HT1080 (cell line): ENCODE measurements at places on chromosomes 2 and 18. TPM values are rescaled to one million over a fixed set of nuclear protein-coding genes. Genes with fewer than 3 reads are reported as not detected.

Gene SEMA4F
- 11.6 and 12.7 TPM in 2 replicates for total RNA-seq

Gene EHD3
- 14.1 and 17.5 TPM in 2 replicates for total RNA-seq

Gene BOLL
- not detected in 2 replicates for total RNA-seq

Gene SLC14A1
- total RNA-seq = 37.6 and 44.9 TPM in 2 replicates

Gene CAPN14
- 0.03 and 0.24 TPM in 2 replicates for total RNA-seq

Gene TNFRSF11A
- total RNA-seq = 9.8 and 13.1 TPM in 2 replicates

Gene TMEM198
- total RNA-seq = 1.8 and 2.0 TPM in 2 replicates

Gene SIGLEC15
- total RNA-seq = 7.5 and 9.1 TPM in 2 replicates

Gene PROKR1
- not detected in 2 replicates for total RNA-seq

Gene ZSWIM2
- total RNA-seq = not detected in 2 replicates

Gene CELF4
- not detected in 2 replicates for total RNA-seq

Gene EPAS1
- 21.8 and 25.8 TPM in 2 replicates for total RNA-seq

Gene AFF3
- 6.8 and 9.3 TPM in 2 replicates for total RNA-seq

Gene LONRF2
- total RNA-seq = 0.47 and 1.6 TPM in 2 replicates

Gene PLCL1
- 0.07 and 0.16 TPM in 2 replicates for total RNA-seq

Gene ANKRD30BL
- total RNA-seq = not detected in 2 replicates

Gene ZRANB3
- total RNA-seq = 7.4 and 9.0 TPM in 2 replicates

Gene WIPF1
- total RNA-seq = 10.3 and 15.6 TPM in 2 replicates

Gene EIF2AK2
- 24.5 TPM in 2 replicates for total RNA-seq

Gene WNT10A
- 0.20 TPM in 1 of 2 replicates, not detected in the other for total RNA-seq

Gene RNF125
- total RNA-seq = 2.1 and 2.3 TPM in 2 replicates

Gene OSBPL6
- total RNA-seq = 8.7 and 18.3 TPM in 2 replicates

Gene OTX1
- 0.06 TPM in 1 of 2 replicates, not detected in the other for total RNA-seq

Gene TLX2
- total RNA-seq = not detected in 2 replicates

Gene STEAP3
- total RNA-seq = 67.8 and 87.6 TPM in 2 replicates

Gene HOXD8
- 8.9 and 9.5 TPM in 2 replicates for total RNA-seq

Gene ATP9B
- 9.9 and 16.4 TPM in 2 replicates for total RNA-seq

Gene RGPD4
- not detected in 2 replicates for total RNA-seq

Gene SPR
- total RNA-seq = 62.4 and 64.4 TPM in 2 replicates

Gene GRP
- not detected in 2 replicates for total RNA-seq

Gene TGFA
- total RNA-seq = 25.8 and 28.2 TPM in 2 replicates

Gene NAT8
- not detected in 2 replicates for total RNA-seq

Gene RTP5
- not detected in 2 replicates for total RNA-seq

Gene MOB1A
- total RNA-seq = 77.6 and 83.8 TPM in 2 replicates

Gene EVA1A
- total RNA-seq = 142 and 177 TPM in 2 replicates

Gene HRH4
- total RNA-seq = not detected in 2 replicates

Gene ADD2
- 39.3 and 79.9 TPM in 2 replicates for total RNA-seq

Gene PRKAG3
- total RNA-seq = not detected in 2 replicates

Gene AKAIN1
- not detected in 2 replicates for total RNA-seq

Gene CCBE1
- total RNA-seq = 22.0 and 31.1 TPM in 2 replicates

Gene UBR3
- 11.3 and 14.0 TPM in 2 replicates for total RNA-seq
